ENCODE measurements at places on chromosomes 16 and 17.

DNA sequence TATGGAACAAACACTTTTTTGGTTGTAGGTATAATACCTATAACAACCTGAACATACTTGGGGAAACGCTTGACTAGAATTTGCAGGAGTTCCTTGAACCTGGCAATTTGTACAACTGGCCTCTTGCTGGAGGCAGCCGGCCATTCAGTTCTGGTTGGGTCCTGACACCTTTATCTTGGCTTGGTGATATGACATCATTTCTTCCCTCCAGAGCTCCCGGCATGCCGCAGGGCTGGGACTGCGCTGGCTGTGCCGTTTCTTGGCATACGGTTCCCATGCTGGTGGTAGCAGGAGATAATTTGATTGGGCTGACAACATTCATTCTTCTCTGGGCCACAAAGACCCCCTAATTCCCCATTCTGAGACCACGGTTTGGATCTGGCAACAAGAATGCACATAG, 87.5 kb downstream of the ASIC2 start:
- H3K4me3 ChIP-seq, result no peak overlapping the region
- no peaks in the 10 kb centered on the region for H3K27me3 ChIP-seq
- no peaks in the 10 kb centered on the region for H3K36me3 ChIP-seq
- H3K27ac ChIP-seq, result no peak overlapping the region
- no peaks in the 10 kb centered on the region for H3K4me1 ChIP-seq
- DNase-seq, result no peak

DNA sequence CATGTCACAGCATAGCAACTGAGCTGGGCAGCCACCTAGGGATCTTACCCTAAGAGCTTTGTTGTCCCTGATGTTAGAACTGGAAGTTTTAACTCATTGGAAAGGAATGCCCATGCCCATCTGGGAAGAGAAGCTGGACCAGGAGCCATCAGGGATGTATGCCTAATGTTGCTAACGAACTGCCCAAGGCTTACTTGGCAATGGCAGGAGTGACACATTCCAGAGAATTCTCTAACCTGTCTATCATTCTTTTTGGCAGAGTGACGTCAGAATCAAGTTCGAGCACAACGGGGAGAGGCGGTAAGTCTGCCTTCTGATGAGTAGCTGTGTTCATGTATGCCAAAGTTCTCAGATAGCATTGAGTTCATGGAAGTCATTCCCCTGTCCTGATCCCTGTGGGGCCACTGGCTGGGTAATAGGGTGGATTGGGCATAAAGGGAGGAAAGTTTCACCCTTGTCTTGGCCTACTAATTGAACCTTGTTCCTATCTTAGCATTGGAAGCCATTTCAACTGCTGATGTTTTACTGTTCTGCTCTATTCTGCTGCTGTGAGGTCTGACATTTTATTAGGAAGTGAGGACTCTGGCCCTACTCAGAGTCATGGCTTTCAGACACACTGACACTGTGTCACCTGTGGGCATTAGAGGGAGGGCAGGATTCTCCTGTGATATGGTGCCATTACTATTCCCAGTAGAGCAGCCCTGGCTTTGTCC, 23.7 kb downstream of the MAP3K3 start:
- DNase-seq, result no peak
- no peak overlapping the region for H3K27ac ChIP-seq
- H3K27me3 ChIP-seq, result no peaks in the 10 kb centered on the region
- H3K4me1 ChIP-seq, result no peaks in the 10 kb centered on the region
- H3K36me3 ChIP-seq, result peaks cover 23% of the 10 kb centered on the region
- H3K4me3 ChIP-seq, result no peak overlapping the region

GRCh38 chr16:89422527-89422904, 67.8 kb downstream of the ANKRD11 start:
- peaks cover 32% of the 10 kb centered on the region for H3K4me1 ChIP-seq
- no peak overlapping the region for H3K4me3 ChIP-seq
- DNase-seq, result no peak

GRCh38 chr17:36507266-36507665, 20.8 kb downstream of the ZNHIT3 start:
- no peaks in the 10 kb centered on the region for H3K27me3 ChIP-seq
- no peak overlapping the region for H3K4me3 ChIP-seq
- DNase-seq, result no peak
- H3K4me1 ChIP-seq, result no peaks in the 10 kb centered on the region

DNA sequence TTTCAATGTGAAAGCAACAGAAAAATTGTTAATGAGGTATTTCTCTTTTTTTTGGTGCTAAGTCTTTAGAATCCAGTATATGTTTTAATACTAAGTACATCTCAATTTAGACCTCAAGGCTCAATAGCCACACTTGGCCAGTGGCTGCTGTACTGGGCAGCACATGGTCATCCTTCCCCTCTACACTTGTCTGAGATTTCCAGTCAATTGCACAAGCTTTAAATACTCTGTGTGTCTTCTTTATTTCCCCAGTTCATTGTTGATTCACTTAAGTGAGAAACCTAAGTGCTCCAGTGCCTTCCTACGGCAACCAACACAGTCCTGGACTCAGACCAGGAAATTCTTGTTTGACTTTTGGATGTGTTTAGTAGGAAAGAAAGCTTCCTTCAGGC, 62.2 kb downstream of the TNRC6C start:
- peaks cover 12% of the 10 kb centered on the region for H3K36me3 ChIP-seq
- peaks cover 5% of the 10 kb centered on the region for H3K4me1 ChIP-seq
- no peak for DNase-seq
- no peaks in the 10 kb centered on the region for H3K27me3 ChIP-seq
- H3K4me3 ChIP-seq, result no peak overlapping the region

- no peaks in the 10 kb centered on the region for H3K4me1 ChIP-seq
- no peaks in the 10 kb centered on the region for H3K27me3 ChIP-seq
- no peak for DNase-seq
- H3K36me3 ChIP-seq, result no peaks in the 10 kb centered on the region
Observed at GRCh38 chr16:57664662-57665025, 3.5 kb upstream of the ADGRG3 start.

DNA sequence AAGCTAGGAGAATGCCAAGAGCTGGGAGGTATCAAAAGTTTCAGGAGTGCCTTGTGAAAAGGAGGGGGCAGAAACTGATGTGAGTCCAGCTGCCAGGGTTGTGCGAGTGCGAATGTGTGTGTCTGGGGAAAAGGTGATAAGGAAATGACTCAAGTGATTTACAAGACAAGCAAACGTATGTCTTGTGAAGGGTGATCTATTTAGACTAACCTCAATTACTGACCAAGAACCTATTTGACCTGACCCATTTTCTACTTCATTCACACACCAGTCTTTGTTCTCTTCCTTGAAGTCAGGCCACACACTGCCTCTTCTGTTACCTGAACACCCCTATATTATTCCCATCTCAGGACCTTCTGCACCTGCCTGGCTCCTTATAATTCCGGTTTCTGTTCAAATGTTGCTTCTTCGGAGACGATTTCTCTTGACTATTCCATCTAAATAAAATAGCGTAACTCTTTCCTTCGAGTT, 1.0 kb downstream of the GDE1 start:
- DNase-seq, result no peak
- H3K36me3 ChIP-seq, result peaks cover 10% of the 10 kb centered on the region
- H3K27me3 ChIP-seq, result no peaks in the 10 kb centered on the region
- H3K4me1 ChIP-seq, result peaks cover 21% of the 10 kb centered on the region

GRCh38 chr16:85715169-85716021, 26.6 kb upstream of the GINS2 start:
- no peak overlapping the region for H3K4me3 ChIP-seq
- H3K27me3 ChIP-seq, result peaks cover 3% of the 10 kb centered on the region
- no peak for DNase-seq
- H3K4me1 ChIP-seq, result no peaks in the 10 kb centered on the region
- H3K27ac ChIP-seq, result no peak overlapping the region
- H3K36me3 ChIP-seq, result no peaks in the 10 kb centered on the region

GRCh38 chr17:2853283-2854142, 57.3 kb downstream of the RAP1GAP2 start:
- peak overlapping the region; percentile 62 for H3K4me3 ChIP-seq
- H3K27me3 ChIP-seq, result no peaks in the 10 kb centered on the region
- H3K36me3 ChIP-seq, result no peaks in the 10 kb centered on the region
- DNase-seq, result no peak
- H3K4me1 ChIP-seq, result peaks cover 24% of the 10 kb centered on the region
- no peak overlapping the region for H3K27ac ChIP-seq

DNA sequence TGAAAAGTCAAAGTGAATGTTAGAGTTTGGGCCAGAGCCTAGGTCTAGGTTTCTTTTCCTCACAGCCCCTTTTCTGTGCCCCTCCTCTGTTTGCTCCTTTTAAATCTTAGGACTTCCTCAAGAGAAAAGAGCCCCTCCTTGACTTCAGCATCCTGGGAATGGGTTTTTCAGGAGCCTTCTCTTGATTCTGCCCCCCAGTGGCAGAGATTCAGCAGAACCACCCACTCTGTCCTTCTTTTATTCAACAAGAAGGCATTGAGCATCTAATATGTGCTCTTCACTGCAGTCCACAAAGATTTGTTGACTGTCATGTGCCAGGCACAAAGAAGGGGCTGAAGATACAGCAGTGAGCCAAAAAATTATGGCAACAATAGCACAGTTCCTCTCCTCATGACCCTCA, 270.8 kb upstream of the CDH5 start:
- H3K27me3 ChIP-seq, result no peaks in the 10 kb centered on the region
- H3K36me3 ChIP-seq, result no peaks in the 10 kb centered on the region
- no peaks in the 10 kb centered on the region for H3K4me1 ChIP-seq
- H3K27ac ChIP-seq, result no peak overlapping the region
- no peak overlapping the region for H3K4me3 ChIP-seq
